ENCODE measurements at places on chromosomes 12 and 14.

GRCh38 chr12:119375075-119375882 lies 40.8 kb downstream of the CCDC60 start:
- no peak for DNase-seq

GRCh38 chr12:121128908-121129810 lies 3.5 kb upstream of the P2RX7 start:
- no peak for DNase-seq

- DNase-seq, result no peak
These were observed 221.7 kb upstream of the NOS1 start for GRCh38 chr12:117583092-117583491.

- no peak for DNase-seq
These were observed 88.3 kb downstream of the CIT start for GRCh38 chr12:119788786-119789185.

DNA sequence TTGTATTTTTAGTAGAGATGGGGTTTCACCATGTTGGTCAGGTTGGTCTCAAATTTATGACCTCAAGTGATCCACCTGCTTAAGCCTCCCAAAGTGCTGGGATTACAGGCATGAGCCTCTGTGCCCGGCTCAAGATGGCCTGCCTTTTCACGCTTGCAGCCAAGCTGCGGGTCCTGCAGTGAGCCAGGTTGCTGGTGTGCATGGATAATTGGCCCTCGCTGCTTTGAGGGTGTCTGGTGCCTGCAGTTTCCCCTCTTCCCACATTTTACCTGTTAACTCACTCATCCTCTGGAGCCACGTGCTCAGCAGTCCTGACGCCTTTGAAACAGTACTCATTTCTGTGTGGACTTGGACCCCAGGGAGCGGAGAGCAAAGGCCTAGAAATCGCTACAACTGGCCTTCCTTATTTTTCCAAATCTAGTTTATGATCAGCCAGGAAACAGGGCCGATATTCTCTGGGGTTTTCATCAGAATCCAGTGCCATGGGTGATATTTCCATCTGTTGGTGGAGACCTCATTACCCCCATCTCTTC lies 42.2 kb downstream of the TPCN1 start:
- peak; percentile 12 for DNase-seq

DNA sequence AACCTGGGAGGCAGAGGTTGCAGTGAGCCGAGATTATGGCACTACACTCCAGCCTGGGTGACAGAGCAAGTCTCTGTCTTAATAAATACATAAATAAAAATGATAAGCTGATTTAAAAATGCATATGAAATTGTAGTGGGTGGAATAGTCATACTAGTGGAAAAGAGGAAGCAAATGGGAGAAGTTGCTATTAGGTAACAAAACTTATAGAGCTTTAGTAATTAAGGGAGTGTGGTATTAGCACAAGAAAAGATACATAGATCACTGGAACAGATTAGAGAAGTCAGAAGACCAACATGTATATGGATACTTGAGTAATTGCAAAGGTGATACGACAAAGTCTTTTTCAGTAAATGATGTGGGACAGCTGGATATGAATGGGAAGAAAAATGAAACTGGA lies 26.5 kb downstream of the TECPR2 start:
- DNase-seq, result no peak

DNA sequence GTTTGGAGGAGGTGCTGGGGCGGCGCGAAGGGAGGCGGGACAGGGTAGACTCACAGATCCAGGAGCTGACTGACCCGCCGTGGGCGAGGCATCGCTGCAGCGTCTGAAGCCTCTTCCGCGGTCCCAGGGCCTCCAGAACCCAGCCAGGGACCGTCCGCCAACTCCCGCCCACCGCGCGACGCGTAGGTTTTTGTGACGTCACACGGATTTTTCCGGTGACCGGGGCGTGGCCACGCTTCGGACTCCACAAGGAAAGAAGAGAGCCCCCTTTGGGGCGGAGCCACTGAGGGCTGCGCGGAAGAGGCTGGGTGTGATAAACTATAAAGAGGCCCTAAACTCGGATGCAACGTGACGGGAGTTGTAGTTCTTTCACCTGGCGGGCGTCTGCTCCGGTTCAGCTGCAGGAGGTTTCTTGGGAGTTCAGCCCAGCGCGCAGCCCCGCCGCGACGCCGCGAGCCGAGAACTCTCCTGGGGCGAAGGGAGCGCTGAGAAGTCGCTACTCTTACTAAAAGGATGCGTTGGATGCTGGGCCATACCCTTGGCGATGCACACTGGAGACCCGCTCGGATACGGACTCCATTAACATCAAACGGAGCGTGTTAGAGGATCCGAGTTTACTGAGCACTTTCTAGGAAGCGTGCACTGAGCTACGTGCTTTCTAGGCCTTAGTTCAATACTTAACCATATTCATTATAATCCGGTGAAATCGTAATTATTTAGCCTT lies at the start of gene AMN1:
TSS of gene AMN1 (minus strand) at position 105 of the 724 bp plus-strand sequence. CDS start at position 92, 13 bp downstream.
- DNase-seq, result peak; percentile 97

GRCh38 chr12:77734214-77734883 lies 96.3 kb upstream of the NAV3 start:
- DNase-seq, result no peak

GRCh38 chr12:24977060-24977459 lies 28.2 kb upstream of the BCAT1 start:
- DNase-seq, result no peak

DNA sequence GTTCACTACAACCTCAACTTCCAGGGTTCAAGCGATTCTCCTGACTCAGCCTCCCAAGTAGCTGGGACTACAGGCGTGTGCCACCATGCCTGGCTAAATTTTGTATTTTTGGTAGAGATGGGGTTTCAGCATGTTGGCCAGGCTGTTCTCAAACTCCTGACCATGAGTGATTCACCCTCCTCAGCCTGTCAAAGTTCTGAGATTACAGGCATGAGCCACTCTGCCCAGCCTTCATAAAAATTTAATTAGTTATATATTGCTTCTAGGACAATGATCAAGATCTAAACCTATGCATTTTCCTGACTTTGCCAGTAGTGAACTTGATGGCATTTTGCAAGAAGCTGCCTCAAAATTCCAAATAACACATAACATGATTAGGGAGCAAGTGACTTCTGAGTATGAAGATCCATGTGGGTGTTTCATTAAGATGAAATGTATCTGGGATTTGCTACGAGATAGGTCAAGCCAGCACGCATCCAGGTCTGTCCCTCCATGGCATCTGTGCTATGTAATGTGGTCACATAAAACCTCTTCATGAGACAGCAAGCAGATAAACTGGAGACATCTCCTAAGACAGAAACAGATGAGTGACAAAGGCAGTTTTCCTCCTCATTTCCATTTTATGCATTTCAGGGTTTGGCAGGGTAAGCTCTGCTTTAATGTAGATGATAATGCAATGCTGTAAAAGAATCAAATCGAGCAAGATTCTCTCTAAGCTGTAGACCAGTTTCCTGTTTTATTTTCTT lies 319.4 kb upstream of the ATP2B1 start:
- no peak for DNase-seq

DNA sequence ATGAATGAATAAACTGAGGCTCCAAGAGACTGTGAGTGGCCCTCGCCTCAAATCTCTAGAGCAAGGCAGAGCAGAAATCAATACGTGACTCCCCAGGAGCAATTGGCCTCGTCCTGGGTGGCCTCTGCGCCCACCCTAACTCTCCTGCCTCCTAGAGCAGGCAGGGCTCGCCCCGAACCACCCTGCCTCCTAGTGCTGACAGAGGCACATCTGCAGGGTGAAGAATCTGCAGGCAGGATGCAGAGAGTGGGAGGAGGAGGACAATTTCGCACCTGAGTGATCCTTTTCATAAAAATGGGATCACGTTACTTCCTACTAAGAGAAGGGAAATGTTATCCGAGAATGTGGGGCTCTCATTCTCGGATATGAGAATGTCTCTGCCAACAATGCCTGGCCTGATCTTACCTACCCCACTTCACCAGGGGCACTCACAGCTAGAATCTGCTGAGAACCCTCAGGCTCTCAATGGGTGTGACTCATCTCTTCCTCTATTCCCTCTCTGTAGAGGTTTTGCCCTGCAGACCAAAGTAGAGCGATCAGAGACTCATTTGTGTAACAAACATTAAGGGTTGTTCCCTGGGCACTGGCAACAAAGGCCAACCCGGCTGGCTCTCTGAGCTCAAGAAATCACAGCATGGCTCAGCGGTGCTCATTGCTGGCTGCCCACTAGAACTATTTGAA lies 61.7 kb upstream of the BCL2L14 start:
- no peak for DNase-seq

DNA sequence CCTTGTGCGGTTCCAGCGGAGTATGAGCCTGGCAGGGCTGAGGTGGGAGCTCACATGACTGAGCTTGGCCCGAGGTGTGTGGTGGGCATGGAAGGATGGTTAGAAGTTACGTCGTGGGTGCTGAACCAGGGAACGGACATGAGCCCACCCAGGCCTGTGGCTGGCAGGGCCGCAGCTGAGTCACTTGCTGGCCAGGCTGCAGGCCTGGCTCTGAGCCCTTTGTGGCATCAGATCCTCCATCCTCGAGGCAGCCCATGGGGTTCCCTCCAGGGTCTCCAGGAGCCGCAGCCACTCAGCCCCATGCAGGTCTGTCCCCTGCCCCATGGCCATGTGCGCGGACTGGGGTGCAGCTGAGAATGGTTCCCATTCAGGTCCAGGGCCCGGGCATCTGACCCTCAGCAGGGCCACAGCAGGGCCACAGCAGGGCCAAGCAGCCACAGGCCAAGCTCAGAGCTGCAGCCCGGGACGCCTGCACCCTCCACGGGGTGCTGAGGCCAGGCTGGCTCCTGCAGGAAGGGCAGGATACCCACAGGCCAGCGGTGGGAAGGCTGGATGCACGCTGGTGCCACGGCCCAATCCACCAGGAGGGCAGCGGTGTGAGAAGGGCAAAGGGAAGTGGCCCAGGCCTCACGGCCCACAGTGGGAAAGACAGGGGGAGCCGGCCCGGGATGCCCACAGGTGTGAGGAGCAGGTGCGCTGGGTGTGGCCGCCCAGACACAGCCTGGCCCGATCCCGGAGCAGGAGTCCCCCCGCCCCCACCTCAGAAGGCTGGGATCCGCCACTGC lies 26.3 kb upstream of the ULK1 start:
- peak; percentile 39 for DNase-seq
